ENCODE measurements at places on chromosomes 2 and 18.
A peak's percentile ranks its signal among the peaks of the same experiment; 100 is the strongest.

DNA sequence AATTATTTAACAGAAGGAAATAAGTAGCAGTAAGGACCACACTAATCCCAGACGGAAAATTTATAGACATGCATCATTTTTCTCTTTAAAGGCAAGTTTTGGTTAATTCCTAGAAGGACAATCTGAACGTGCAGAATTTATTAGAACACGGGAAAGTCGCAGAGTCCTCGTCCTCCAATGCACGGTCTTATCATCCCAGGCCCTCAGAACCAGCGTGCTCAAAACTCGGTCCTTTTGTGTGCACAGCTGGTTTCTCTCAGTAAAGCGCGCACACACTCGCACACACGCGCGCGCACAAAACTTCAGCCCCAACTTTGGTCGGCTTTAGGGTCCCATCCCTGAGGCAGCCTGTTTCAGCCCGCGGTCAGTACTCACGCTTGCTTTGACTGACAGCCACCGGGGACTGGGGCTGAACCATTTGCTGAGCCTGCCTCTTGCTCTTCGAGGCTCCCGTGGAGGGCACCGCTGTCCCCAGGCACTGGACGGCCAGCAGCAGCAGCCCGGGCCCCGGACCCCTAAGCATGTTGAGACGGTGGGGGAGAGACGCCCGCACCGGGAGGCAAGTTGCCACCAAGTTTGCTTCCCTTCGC is 493 bp downstream of the FN1 start:
- DNase-seq = peak; percentile 35

DNA sequence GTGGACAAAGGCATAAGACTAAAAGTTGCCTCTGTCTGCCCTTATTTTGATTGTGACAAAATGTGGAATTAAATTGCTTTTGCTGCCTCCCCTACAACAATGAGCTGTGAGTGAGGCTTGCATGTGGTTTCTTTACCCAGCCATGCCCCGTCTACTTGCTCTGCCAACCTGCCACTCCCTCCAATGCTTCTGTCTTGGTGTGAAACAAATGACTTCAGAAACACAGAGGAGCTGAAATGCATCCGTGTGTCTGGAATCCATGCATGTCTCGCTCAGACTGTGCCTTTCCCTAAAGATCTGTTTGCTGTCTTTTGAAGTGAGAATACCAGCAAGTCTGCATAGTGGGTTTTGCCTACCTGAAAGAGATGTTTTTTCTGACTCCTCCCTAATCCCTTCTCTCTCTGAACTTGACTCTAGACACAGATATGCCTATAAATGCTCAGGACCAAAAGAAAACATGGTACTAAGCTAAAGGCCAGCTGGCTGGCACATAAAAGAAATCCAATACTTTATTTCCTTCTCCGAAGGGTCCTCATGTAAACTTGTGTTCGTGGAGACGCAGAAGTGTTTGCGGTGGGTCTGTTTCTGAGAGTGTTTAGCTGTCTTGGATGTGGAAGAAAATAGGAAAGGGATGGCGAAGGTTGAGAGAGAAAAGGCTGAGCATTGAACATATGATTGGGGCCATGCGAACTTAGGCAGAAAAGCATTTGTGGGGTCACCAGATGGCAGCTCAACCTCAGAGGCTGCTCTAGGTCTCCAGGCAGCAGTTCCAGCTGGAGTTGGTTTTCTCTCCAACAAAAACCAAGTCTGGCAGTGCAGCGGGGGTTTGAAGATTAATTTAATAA is 120.5 kb downstream of the CCBE1 start:
- no peak for DNase-seq

DNA sequence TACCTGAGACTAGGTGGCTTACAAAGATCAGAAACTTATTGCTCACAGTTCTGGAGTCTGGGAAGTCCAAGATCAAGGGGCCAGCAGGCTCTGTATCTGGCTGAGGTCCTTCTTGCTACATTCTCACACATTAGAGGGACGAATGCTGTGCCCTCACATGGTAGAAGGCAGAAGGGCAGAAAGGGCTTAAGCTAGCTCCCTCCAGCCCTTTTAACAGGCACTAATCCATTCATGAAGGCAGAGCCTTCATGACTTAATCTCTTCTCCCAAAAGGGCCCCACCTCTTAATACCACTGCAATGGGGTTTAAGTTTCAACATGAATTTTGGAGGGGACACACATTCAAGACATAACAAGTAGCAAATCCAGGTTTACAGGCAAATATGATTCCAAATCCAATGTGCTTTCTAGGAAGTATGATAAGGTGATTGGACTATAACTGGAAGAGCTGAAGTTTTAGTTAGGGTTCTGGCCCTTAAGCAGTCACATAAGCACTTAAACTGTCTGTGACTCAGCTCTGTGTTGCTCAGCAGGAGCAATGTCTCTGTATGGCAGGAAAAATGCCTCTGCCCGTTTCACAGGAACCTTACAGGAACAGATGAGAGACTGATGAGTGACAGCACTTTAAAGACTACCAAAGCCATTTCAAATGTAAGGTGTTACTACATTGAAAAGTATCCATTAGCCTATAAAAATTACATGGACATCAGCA is 119.6 kb upstream of the PTPRM start:
- no peak for DNase-seq

- no peak for DNase-seq
These were observed 67.0 kb upstream of the LYPD6B start for GRCh38 chr2:148971547-148971946.

DNA sequence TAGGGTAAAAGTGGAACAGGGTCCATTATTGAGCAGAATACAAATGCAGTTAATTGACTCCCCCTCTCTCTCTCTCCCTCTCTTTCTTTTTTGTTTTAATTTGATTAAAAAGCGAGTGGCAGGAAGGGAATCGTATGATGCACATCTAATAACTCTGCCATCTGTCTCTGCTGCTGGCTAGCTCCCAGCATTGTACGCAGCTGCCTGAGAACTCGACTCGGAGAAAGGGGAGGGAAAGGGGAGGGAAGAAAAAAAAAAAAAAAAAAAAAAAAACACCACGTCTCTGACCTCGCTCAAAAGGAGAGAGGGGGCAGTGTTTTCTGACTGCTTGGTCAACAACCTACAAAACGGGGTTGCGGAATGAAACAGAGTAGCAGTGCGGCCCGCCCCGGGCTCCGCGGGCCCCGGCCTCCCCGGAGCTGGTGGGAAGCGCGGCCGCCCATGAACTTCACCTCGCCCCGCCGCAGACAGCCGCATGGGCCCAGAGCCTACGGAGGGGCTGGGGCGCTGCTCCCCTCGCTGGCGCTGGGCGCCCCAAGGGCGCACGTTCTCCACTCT is 265.7 kb downstream of the TCF4 start:
- DNase-seq = peak; percentile 84

DNA sequence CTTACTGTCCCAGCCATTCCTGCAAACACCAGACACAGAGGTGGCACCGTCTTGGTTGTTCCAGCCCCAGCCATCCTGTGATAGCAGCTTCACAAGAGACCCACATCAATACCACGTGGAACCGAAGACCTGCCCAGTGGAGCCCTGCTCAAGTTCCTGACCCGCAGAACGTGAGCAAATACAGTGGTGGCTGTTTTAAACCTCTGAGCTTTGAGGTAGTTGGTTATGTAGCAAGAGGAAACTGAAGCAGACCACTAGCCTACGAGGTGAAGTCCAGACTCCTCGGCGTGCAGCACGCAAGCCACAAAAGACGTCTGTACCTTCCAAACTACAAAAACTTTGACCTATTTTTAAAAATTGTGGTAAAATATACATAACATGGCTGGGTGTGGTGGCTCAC is 96.1 kb upstream of the ODC1 start:
- DNase-seq = no peak

DNA sequence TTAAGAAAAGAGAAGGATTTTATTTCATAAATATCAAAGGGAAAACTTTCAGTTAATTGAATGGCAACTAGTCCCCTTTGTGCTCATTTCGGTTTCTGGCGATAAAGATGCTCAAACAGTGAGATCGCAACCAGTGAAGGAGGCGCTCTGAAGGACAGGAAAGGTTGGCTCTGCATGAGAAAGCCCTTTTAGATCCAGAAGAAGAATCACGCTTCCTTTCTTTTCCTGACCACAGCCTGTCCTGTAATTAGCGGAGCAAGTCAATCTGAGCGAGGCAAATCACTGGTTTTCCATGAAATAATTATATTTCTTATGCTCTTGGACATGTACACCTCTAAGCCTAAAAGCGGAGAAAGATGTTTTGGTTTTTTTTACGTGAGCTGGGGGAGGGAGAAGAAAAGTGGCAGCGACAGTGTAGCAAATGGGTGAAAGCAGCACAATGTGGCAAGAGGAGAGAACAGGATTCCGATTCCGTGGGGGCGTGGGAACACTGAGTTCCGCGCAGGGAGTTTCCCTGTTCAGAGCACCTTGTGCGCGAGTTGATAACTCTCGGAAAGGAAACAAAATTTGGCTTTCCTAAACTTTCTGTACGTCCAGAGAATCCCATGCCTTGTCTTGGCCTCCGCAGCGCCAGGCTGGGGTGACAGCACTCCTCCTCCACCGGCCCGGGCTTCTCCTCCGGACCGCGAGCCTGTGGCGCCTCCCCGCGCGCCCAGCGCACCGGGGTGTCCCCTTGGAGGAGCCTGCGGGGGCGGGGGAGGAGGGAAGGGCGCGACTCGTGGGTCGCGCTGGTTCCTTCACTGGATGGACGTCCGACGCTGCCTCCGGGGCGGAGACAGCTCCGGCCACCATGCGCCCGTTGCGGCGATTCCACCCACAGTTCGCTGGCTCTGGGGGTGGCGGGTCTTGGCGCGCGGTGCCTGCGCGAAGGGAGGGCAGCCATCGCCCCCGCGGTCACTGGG is 620 bp upstream of the SLC9A2 start:
- peak; percentile 15 for DNase-seq

All from heart right ventricle (tissue), 16 donors.